ENCODE measurements at places on chromosomes 5 and 9. TPM values are rescaled to one million over a fixed set of nuclear protein-coding genes. Genes with fewer than 3 reads are reported as not detected.

The PHF24 gene
- total RNA-seq: 1.8 TPM

The CCL27 gene
- 0.67 TPM for total RNA-seq

The C9 gene
- total RNA-seq: not detected

The PALM2AKAP2 gene
- total RNA-seq: 3.9 TPM

The IL5 gene
- total RNA-seq: not detected

The SH3RF2 gene
- total RNA-seq: 2.4 TPM

The GDNF gene
- total RNA-seq: not detected

The ARAP3 gene
- total RNA-seq: 17.0 TPM

The EIF4EBP3 gene
- total RNA-seq: 0.53 TPM

- no peak for DNase-seq
These were observed 89.7 kb upstream of the IRX2 start for GRCh38 chr5:2841208-2841607.

DNA sequence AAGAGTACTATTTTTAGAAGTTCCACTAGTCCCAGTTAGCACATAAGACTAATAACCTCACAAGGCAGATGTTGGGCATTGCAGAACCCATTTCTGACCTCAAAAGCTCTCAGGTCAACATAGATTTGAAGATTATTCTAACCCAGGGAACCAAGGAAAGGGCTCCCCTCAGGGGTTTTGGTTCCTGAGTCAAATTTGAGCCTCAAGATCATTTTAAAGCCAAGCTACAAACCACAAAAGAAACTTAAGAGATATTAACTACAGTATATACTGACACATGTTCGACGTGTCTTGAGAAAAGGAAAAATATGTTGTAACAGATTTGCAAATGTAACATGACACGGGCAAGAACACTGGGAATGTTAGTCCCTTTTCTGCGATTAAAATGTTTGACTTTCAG, 88.6 kb downstream of the GNAQ start:
- no peak for DNase-seq

- no peak for DNase-seq
These were observed 2029.0 kb upstream of the WWC1 start for GRCh38 chr5:166262395-166262794.

GRCh38 chr9:89606624-89607311, 2.0 kb downstream of the GADD45G start:
- peak; percentile 76 for DNase-seq

DNA sequence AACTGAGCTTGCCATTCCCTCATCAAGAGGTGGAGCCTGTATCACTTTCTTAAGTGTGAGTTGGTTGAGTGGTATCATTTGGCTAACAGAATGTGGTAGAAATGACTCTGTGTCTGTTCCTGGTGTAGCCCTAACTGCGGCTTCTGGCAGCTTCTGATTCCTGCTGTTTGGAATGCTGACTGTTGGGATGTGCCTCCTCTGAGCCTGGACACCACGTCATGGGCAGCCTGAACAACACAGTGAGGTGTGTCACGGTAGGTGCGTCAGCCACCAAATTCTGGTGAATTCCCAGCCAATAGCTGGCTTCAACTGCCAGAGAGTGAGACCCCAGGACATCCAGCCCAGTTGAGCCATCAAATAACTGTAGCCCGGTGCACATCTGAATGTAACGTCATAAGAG, 6.1 kb upstream of the C9orf152 start:
- DNase-seq: no peak

GRCh38 chr5:99054972-99055371, 126.2 kb upstream of the CHD1 start:
- DNase-seq: no peak

DNA sequence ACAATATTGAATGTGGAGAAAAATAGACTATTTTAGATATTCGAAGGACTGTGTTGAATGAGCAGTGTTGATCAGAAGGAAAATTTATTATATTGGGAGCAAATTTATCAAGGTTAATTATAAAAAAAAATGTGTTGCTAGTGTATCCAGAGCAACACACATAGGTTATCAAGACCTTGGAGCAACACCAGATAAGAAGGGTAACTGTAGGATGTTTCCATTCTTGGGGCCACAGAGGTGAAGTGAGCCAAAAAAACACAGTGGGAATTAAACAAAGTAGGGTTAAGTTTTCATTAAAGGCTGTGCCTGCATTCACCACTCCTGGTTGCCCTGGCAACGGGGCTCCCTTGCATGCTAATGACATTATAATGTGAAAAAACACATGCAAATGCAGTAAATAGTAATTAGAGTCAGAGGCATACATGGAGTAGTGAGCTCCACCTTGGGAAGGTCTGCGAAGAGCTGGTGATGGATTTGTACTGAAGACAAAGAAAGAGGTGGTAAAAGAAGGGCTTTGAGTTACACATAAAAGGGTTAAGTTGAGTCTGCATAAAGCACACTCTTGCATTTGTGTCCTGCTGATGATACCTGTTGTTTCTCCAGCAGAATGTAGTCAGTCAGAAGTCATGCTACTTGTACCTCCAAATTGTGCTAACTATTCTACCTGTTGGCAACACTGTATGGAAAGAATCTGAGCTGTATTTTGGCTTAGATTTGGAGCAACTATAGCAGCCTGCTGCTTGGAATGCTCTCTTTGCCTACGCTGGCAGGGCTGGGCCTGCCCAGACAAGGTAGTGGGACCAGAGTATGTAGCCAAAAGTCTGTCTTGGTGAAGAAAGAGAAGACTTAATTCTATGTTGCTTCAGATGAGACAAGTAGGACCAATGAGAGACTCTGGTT, 59.6 kb downstream of the ATG10 start:
- peak; percentile 68 for DNase-seq

- DNase-seq: no peak
These were observed 3.4 kb downstream of the TLE1 start for GRCh38 chr9:81685763-81686613.

DNA sequence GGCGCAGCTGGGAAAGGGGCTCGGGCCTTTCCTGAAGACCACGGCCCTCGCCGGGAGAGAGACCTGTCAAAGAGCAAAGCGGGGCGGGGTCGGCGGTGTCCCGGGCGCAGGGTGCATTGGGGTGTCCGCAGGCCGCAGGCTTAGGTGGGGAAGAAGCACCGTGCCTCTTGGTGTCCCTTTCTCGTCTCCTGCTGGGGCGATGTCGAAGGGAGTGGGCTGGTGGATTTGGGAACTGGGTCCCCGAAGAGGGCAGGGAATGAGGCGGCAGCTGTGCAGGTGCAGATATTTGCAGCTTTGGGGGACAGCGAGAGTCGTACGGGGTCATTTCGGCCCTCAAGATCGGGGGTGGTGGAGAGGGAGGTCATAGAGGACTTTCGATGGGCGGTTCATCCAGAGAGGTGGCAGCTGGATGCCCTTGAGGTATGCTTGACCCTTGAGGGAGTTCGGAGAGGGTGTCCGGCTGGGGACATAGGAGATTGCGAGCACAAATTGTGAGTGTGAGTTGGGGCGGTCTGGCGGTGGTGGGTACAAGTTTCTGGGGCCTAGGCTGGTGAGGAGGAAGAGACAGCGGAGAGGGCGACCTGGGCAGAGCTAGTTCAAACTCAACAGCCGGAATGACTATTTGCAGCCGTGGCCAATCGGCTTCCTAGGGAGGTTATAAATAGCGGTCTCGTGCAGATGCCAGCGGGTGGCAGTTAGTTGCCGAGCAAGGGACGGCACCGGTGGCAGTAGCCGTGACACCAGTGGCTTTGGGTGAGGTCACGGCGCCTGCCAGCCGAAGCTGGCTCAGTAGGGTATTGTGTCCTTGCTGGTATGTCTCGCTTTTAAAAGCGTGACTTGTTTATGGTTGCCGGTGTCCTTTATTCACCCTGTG, 601 bp downstream of the NNT start:
- DNase-seq: peak; percentile 35

- DNase-seq: peak; percentile 60
These were observed 26.8 kb downstream of the GRIA1 start for GRCh38 chr5:153517241-153517611.

DNA sequence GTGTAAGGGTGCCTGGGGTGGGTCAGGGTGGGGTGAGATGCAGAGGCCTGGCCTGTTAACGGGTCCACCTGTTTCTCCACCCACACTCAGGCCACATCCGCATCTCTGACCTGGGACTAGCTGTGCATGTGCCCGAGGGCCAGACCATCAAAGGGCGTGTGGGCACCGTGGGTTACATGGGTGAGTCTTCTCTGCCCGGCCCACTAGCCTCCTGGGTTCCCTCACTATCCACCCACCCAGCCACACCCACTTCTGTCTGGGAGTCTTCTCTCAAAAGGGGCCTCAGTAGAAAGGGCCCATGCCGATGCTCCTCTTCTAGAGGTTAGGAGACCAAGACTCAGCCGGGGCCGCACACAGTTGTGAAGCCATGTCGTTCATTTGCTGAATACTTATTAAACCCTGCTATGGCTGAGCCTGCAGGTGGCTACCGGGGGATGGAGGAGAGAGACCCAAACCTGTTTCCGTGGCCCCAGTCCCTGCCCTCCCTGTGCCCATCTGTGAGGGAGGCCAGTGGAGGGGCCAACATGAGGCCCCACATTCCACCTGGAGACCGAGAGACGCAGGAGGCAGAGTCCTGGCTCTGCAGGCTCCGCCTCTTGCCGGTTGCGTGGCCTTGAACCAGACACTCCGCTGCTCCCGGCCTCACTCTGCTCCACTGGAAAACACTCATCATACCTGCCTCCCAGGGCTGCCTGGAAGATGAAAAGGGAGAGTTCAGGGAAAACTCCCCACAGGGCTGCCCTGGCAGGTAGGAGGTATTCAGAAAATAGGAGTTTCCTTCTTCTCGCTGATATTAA, 8.7 kb downstream of the GRK6 start:
- no peak for DNase-seq

DNA sequence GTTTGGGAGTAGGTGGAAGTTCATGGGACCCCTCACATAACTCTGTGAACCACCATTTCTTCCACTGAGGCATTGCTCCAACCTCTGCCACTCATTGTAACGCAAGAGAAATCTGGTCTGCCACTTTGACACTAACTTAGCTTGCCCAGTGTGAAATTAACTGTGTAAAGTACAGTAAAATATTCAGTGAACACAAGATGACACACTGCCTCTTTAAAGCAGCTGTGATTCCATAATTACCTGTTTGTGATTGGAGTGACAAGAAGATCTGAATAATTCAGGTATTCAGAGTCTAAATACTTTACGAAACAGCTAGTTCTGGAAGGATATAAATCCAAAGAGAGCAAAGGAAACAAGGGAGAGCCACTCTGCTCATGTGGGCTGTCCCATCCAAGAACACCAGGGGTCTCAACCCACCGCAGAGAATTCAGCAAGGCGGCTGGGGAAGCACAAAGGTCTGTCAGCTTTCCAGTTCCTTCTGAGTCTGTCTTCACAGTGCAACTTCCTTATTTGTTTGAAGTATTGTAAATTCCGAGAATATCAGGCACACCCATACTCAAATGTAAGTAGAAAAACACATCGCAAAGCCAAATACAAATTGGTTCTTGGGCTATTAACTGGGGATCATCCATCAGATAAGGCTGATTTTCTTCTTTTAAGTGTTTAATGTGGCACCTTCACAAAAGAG, 86.9 kb downstream of the GNAQ start:
- DNase-seq: peak; percentile 41

- no peak for DNase-seq
These were observed 223.4 kb downstream of the DRD1 start for GRCh38 chr5:175220549-175220948.

GRCh38 chr5:68193481-68194036, 22.0 kb upstream of the PIK3R1 start:
- no peak for DNase-seq

- no peak for DNase-seq
These were observed 5.8 kb downstream of the TMEM268 start for GRCh38 chr9:114616684-114617520.

DNA sequence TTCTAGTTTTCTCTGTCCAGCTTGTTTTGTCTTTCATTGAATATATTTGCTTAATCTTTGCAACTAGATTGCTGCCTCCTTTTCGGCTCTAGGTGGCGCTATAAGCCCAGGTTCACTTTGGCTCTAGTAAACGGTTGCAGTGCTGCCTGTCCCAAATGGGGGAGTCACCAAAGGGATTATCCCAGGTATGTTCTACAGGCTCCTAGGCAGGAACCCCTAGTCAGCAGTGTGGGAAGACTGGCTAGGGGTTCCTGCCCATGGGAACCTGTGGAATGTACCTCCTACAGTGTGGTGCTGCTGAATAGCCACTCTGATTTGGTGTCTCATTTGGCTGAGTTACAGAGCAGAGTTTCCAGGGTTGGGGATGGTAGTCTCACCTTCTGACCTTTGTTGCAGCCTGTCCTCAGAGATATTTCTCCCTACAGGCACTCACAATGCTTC, 85.2 kb downstream of the ARSB start:
- DNase-seq: peak; percentile 78
